ENCODE measurements at places on chromosomes 6 and 20. TPM values are rescaled to one million over a fixed set of nuclear protein-coding genes. Genes with fewer than 3 reads are reported as not detected.

Gene DLL1
- 19.0 TPM for total RNA-seq

- DNase-seq = no peak
Measured at GRCh38 chr6:161189891-161190290, 84.0 kb downstream of the AGPAT4 start.

DNA sequence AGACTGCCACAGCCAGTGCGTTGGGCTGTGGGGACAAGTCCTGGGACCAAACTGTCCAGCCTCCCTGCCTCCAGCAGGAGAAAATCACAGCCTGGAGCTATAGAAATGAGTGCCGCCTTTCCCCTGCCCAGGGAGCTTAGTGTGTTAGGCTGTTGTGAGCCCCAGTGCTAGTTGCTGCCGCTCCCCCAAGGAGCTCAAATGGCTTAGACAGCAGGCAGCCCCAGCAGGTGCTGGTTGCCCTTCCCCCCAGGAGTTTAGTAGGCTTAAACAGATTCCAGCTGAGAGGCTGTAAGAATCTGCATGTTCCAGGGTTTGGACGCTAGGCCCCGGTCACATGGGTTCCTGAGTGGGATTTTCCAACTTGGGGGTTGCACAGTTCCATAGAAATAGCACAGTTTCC, 27.2 kb upstream of the HMGN3 start:
- DNase-seq = no peak

Gene PCMT1
- 92.8 TPM for total RNA-seq

DNA sequence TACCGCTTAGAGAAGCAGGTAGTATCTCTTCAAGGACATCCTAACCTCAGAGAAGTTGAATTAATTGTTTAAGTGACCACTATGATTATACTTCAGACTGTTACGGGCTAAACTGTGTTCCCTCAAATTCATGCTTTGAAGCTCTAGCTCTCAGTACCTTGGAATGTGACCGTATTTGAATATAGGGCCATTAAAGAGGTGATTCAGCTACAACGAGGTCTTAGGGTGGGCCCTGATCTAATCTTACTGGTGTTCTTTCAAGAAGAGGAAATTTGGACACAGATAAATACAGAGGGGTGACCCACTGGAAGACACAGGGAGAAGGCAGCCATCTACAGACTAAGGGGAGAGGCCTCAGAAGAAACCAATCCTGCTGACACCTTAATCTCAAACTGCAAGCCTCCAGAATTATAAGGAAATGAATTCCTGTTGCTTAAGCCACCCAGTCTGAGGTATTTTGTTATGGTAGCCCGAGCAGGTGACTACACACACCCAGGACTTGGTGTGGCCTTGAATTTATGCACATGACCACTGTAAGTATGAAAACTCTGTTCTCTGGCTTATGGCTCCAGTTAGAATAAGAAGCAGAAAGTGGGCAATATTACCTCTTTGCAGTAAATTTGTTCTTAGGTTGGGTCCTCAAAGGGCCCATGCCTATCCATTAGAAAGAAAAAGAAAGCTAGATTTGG, 249.1 kb downstream of the DHX35 start:
- DNase-seq = no peak

- no peak for DNase-seq
Measured at GRCh38 chr6:123636782-123637181, at the start of gene TRDN. TRDN (minus strand) TSS chr6:123636950; CDS start chr6:123636775, 175 bp downstream.

Gene HSD17B8
- total RNA-seq = 13.3 TPM

Gene DDO
- total RNA-seq = 12.9 TPM

DNA sequence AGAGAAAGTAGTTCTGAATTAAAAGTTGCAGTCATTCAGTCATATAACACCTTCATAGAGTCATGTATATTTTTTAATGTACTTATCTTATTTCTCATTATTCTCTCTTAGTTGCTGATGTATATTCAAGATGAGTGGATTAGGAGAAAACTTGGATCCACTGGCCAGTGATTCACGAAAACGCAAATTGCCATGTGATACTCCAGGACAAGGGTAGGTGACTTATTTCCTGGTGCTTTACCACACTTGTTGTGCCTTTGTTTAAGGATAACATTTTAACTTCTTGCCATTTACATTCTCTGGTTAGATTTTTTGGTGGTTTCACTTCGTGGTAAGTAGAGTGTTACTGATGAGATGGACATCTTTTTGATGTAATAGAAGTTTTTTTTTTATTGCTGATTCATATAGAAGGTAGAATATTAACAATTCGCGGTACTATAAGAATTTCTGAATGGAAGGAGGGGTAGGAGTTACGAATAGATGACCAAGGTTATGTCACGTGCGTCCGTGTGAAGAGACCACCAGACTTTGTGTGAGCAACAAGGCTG, 120.5 kb downstream of the NCOA3 start:
- DNase-seq = no peak

- no peak for DNase-seq
Measured at GRCh38 chr6:11722805-11723631, 55.6 kb downstream of the ADTRP start.

Gene NNAT
- total RNA-seq = 4.0 TPM

Gene EPPIN
- total RNA-seq = not detected

Gene POPDC3
- total RNA-seq = 34.5 TPM

Gene C20orf202
- total RNA-seq = not detected

DNA sequence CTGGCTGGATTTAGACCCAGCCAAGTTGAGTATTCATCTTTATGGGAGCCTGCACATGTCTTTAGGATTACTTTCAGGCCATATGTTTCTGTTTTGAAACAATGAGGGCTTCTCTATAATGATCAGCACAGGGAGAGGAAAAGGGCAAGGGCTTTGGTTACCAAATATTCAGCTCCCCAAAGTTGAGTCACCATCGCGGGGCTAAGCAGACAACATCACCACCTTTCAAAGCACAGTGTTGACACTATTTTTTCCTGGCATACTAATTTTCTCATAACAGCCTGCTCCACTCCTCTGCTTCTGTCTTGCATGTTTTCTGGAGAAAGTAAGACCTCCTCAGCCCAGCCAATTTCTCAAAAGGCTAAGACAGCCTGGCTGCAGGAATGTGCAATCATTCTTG, 4.9 kb downstream of the SCML4 start:
- no peak for DNase-seq

DNA sequence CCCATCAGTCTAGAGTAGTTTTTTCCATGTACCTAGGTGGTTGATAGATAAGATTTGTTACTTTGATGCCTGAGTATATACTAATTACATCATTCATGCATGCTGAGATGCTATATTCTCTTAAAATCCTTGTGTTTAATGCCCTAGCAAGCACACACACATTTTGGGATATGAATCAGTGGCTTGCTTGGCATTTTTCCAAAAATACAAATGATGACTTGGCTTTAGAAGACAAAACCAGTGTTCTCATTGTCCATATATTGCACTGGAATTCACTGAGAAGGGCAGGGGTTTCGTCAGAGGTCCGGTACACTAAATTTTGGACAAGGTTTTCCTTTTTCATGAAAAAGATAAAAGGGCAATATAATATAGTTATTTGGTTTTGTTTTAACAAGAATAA, 24.9 kb downstream of the GTPBP2 start:
- DNase-seq = no peak

GRCh38 chr6:108920751-108921150, 72.5 kb downstream of the ARMC2 start:
- no peak for DNase-seq

DNA sequence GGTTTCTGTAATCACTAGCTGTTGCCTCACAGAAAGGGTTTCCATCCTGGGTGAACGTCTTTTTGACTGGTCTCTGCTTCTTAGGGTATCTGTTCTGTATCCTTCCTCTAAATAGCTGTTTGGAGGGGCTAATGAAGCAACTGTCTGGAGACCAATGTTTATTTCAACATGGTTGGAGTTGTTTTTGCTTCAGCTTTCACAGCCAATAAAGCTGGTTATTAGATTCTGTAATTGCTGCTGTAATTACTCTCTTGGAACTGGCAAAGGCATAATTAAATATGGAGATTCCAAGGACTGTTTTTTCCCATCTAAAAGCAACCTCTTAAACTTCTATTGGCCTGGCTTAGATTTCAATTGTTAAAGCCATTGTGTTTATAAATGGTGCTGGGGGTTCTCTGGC, 31.9 kb downstream of the CHMP4B start:
- DNase-seq = no peak

Gene ENPP4
- 20.2 TPM for total RNA-seq

- no peak for DNase-seq
Measured at GRCh38 chr20:51500311-51500710, 42.2 kb downstream of the NFATC2 start.

- no peak for DNase-seq
Measured at GRCh38 chr6:141705431-141705830, 427.3 kb upstream of the GJE1 start.

GRCh38 chr6:36986704-36987047, 680 bp upstream of the MTCH1 start:
- no peak for DNase-seq

GRCh38 chr6:139325125-139325524, 33.3 kb upstream of the TXLNB start:
- no peak for DNase-seq

GRCh38 chr6:30615219-30615957, 1.7 kb downstream of the PPP1R10 start:
- DNase-seq = no peak

Gene PTGIS
- 124 TPM for total RNA-seq

DNA sequence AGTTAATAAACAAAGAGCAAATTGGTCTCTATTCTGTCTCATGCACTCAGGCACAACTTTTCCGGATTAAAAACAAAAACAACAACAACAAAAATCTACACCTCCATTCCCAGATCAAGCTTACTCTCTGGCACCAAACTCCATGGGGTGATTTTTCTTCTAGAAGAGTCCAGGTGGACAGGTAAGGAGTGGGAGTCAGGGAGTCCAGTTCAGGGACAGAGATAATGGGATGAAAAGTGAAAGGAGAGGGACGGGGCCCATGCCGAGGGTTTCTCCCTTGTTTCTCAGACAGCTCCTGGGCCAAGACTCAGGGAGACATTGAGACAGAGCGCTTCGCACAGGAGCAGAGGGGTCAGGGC, 437 bp upstream of the HLA-A start:
- no peak for DNase-seq

DNA sequence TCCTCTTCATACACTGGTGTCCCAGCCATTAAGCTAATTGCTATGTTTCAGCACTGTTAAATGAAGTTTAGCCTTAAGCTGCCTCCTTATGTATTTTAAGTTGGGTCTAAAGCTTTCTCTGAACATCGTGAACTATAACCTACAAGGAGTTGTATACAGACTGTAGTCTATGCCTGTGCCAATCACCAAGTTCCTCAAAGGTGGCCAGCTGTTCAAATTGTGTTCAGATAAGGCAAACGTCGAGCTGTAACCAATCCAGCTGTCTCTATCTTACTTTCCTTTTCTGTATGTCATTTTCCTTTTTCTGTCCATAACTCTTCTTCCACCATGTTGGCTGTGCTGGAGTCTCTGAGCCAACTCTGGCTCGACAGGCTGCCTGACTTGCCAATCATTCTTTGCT, 199.6 kb downstream of the OGFRL1 start:
- DNase-seq = no peak

DNA sequence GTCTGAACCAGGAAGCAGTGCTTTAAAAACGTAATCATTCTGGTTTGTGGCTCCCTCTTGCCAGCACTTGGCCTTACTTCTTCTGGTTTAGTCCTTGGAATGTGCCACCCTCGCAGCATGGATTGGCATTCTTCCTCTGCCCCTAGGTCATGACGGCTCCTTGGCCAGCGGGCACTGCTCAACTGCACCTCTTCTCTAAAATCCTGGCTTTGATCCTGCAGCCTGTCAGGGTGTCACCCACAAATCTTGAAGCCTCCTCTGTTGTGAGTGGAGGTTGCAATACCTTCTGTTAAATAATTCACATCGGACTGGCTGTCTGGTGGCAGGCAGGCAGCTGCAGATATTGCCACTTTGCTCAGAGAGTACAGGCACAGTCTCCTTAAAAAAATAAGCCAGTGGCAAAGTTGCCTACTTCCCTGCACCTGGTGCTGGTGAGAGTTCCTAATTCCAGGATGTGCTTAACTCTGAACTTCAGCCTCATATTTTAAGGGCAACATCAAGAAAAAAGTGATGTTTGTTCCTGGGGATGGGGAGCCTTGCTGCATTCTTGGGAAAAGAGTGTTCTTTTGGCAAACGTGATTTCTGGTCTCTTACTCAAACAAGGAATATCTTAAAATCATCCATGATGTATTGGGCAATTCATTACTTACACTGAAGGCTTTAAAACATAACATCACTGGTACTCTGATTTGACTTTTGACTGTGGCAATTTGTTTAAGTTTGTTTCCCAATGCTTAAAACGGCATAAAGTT, 179.8 kb downstream of the FOXA2 start:
- no peak for DNase-seq

DNA sequence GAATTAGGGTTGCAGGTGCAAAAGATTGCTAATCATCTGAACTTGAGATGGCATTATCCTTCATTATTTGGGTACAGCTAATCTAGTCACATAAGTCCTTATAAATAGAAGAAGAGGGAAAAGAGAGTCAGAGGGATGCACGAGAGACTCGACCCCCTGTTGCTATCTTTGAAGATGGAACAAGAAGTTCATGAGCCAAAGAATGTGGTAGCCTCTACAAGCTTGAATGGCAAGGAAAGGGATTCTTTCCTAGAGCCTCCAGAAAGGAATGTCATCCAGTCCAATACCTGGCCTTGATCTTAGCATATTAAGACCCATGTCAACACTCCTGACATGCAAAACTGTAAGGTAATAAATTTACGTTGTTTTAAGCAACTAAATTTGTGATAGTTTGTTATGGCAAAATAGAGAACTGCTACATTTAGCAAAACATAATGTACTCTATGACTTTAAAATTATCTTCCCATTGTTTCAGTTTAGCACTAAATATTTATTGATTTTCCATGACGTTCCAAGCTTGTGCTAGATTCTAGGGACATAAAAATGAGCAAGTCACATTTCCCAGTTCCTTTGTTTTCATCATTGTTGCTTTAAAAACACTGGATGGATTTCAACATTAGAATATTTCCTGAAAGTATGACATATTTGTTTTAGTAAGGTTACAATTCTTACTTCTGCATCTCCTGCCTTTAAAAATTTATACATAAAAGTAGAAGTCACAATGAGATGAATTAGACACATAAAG, 12.7 kb downstream of the MANEA start:
- DNase-seq = no peak

Gene TXLNB
- 52.4 TPM for total RNA-seq
